Osteoblast (primary cell): ENCODE measurements at places on chromosomes 7 and 10. TPM values are rescaled to one million over a fixed set of nuclear protein-coding genes. Genes with fewer than 3 reads are reported as not detected.

DNA sequence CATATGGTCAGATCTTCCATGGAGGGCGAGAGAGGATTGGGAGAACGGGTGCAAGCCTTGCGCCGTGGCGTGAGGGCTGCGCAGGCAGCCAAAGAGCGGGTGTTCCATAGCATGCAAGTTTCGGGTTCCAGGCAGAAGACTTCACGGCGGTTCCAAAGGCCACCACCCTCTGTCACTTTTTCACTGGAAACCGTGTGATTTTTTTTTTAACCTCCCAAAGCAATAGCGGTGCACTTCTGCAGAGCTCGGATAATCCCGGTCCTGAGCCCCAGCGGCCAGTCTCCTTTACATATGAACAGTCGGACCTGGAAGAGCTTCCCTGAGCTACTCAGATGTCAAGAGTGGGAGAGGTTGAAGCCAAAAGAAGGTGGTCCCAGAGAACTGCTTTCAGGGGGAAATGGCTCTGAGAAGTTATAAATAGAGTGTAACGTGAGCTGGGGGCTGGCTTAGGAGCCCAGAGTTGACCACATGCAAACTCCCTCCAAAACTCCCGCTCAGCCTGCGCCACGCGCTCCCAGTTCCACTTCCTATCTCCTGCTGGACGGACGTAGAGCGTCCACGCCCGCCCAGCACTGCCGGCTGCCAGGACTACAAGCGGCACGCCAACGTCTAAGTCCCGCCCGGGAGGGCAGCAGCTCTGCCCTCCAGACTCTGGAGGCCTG, at the start of gene MEOX2:
MEOX2 (minus strand) TSS at position 389 of the 662 bp plus-strand sequence; CDS start at position 108, 281 bp downstream.
- DNase-seq = peak; percentile 92

- no peak for DNase-seq
Measured at GRCh38 chr7:11784769-11785536, 47.0 kb downstream of the THSD7A start.

DNA sequence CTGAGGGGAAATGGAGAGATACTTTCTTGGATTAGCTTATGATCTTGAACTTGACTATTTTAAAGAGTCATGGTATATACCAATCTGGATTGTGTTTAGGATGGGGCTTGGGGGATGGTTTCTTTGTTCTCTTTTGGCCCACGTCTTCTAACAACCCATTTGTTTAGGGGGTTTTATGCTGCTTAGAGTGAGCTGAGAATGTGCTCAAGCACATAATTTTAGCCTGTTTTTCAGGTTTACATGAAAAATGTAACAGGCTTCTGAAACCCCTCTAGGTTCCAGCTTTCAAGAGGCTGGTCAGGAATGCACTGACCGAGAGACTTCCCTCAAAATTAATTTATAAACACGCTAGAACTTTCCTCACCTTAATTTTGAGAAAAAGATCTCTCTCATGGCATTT, 94.3 kb downstream of the AUTS2 start:
- DNase-seq = peak; percentile 25

GRCh38 chr7:2273866-2274265, 31.8 kb downstream of the NUDT1 start:
- peak; percentile 48 for DNase-seq

- no peak for DNase-seq
Measured at GRCh38 chr7:42381161-42381560, 144.2 kb upstream of the GLI3 start.

- DNase-seq = peak; percentile 39
Measured at GRCh38 chr7:128379900-128380479, 18.5 kb upstream of the PRRT4 start.

GRCh38 chr10:28533571-28534304, 820 bp downstream of the WAC start:
- peak; percentile 93 for DNase-seq

- DNase-seq = no peak
Measured at GRCh38 chr7:120304674-120305073, 31.7 kb downstream of the KCND2 start.

DNA sequence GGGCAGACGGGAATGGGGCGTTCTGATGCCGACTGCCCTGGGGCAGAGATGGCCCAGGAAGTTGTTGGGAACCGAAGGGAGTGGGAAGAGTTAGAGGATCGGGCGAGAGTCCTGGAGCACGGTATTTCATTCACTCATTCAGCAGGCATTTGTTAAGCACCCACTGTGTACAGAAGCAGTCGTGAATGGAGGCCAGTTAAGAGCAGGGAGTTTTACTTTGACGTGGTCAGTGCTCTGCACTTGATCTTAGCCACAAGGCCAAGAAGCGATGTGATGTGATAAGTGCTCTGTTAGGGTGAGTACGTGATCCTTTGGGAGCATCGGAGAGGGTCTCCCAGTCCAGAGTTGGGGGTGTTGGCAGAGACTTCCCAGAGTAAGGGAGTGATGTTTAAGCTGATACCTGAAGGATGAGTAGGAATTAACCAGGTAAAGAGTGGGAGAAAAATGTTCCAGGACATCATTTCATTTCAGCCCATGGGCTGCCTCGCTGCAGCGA, 890 bp downstream of the ZFYVE27 start:
- DNase-seq = peak; percentile 58

DNA sequence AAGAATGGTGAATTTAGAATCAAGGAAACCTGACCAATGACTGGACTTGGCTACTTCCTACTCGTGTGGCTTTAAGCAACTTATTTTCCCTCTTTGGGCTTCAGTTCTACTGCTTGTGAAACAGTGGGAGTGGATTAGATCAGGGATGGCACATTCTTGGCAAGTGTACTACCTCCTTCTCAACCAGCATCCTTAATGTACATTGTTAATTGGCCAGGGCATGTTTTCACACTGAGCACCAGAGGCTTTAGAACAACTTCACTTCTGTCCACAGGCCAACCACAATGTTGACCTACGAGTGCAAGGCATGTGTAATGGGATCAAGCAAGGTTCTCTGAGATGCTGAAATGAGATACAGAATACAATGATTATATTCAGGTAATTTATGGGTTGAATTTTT, 315.3 kb downstream of the ADRA2A start:
- DNase-seq = no peak

GRCh38 chr7:92973293-92973731, 136.9 kb upstream of the CDK6 start:
- no peak for DNase-seq

- DNase-seq = no peak
Measured at GRCh38 chr10:12966067-12966466, 35.4 kb downstream of the CCDC3 start.

DNA sequence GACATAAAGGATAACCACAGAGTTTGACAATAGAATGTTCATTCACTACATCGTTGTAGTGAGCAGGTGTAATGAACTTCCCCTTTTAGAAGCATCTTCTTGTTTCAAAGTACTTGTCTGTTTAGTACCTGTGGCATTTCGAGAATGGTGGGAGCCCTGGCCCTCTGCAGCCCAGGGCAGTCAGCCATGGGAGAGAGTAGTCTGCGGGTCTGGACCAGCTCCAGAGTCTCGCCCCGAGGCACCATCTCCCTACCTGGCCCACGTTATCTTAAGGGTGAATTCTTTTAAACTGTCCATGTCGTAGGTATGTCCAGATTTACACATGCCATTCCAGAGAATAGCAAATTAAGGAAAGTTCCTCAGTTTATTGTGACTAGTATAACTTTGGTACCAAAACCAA, 99.7 kb downstream of the BMPR1A start:
- DNase-seq = no peak

GRCh38 chr10:3135006-3135405, 37.6 kb downstream of the PITRM1 start:
- peak; percentile 13 for DNase-seq

DNA sequence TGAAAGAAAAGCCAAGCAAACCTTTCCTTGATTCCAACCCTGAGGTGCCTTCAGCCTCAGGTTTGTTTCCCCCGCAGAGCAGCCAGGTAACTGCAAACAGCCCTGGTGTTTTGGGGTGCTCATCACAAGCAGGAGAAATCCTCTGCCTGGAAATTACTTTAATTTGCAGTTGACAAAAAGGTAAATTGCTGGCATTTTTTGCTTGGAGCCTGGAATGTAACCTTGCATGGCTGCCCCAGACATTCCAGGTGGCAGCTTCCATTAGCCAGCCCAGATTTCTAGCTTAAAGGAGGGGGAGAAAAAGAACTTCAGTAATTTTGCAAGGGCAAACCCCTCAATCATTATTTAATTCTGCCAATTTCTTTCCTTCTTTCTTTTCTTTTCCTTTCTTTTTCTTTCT, 194.4 kb downstream of the MYOF start:
- DNase-seq = no peak

GRCh38 chr10:48937796-48938195, 1.8 kb downstream of the LRRC18 start:
- DNase-seq = no peak

DNA sequence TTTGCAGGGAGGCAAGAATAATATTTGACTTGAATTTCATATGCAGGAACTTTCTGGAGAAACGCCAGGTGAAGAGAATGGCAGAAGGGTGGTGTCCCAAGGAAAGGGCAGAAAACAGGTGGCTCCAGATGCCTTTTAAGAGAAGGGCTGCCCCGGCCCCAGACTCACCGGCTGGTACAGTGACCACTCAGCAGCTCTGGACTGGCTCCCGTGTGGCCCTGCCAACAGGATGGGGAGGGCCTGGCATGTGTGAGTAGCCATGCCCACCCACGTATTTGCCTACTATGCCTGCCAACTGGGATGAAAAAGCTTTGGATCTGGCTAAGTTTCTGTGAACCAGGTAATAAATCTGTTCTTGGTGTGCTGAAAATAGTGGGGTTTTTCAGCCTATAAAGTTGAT, 159.5 kb downstream of the PRKAG2 start:
- peak; percentile 81 for DNase-seq

- DNase-seq = peak; percentile 65
Measured at GRCh38 chr7:35257251-35258124, 3.6 kb upstream of the TBX20 start.

- no peak for DNase-seq
Measured at GRCh38 chr7:51082096-51082840, 234.3 kb downstream of the COBL start.

GRCh38 chr7:12738665-12739064, 51.2 kb downstream of the ARL4A start:
- no peak for DNase-seq

GRCh38 chr10:14062528-14063260, 268.0 kb downstream of the FRMD4A start:
- no peak for DNase-seq

DNA sequence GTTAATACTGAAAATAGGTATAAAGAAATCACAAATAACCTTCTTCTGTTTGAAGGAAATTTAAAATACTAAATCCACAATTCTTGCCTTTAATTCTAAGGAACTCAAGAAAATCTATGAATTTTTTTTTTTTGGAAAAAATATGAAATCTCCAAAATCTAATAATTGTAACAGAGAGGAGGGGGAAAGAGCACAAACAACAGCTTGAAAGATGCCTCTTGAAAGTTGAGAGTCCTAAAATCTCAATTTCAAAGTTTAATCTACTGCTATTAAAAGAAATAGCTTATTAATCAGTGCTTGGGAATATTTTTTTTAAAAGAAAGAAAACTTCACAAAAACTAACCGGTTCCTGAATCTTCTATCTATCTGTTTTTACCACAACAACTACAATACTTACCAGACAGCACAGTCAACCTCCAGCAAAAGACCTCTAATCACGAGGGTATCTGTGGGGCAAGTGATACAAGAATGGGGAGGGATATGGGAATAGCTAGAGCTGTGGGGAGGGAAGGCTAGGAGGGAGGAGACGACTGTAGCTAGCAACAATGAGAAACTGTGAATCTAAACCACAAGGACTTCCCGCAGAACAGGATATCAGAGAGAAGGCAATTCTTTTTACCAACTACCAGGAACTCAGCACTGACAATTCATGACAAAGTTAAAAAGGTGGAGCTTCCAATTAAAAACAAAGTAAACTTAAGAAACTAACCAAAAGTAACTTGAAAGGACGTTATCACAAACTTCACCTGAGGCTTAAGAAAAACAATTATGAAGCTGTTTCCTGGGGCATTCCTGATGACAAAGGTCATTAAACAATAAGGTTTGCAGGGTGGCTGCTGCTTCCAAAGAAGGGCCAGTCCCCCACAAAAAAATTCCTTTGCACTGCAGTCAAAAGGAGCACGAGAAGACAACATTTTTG, at the start of gene USP54:
USP54 (minus strand) TSS at position 462 of the 919 bp plus-strand sequence. CDS start 15,684 bp downstream, outside the sequence.
- DNase-seq = peak; percentile 64

- DNase-seq = peak; percentile 6
Measured at GRCh38 chr7:102004848-102005247, 187.4 kb downstream of the CUX1 start.

- DNase-seq = no peak
Measured at GRCh38 chr10:131150126-131150525, 161.4 kb downstream of the TCERG1L start.

GRCh38 chr7:119908948-119909347, 364.0 kb upstream of the KCND2 start:
- DNase-seq = no peak

DNA sequence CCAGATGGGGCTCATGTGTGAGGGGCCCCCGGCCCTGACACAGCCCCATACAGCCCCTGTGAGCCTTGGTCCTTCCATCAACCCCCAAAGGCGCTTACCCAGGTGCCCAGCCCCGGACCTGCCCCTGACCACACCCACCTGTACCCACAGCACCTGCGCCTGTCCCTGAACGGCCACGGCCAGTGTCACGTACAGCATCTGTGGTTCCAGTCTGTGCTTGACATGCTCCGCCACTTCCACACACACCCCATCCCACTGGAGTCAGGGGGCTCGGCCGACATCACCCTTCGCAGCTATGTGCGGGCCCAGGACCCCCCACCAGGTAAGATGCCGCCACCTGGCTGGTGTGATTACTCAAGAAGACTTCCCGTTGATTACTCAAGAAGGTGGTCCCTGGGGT, 33.5 kb downstream of the SH2B2 start:
- DNase-seq = no peak

DNA sequence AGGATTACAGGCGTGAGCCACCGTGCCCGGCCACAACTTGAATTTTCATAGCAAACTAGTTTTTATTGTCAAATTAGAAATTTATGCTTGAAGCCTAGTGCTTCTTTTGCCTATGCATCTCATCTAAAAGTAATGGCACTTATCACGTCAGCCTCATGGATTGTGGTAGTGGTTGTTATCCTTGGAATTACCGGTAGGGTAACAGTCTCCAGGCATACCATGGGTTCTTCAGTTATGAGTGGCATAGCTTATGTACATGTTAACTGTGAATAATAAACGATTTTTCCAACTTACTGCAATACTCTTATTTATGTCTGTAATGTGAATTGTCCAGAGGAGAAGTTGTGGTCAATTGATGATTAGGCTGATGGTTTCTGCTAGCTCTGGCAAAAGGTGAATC, 63.1 kb downstream of the BMPR1A start:
- no peak for DNase-seq

The LRRC18 gene
- total RNA-seq = not detected in 2 replicates

The GLI3 gene
- 10.9 and 11.9 TPM in 2 replicates for total RNA-seq

The TMEM196 gene
- not detected in 2 replicates for total RNA-seq

The SRRM3 gene
- 0.29 and 0.36 TPM in 2 replicates for total RNA-seq

The GIMAP2 gene
- 8.8 and 9.4 TPM in 2 replicates for total RNA-seq

The NOD1 gene
- total RNA-seq = 7.6 and 7.7 TPM in 2 replicates

The AOAH gene
- under 0.01 TPM in 1 of 2 replicates, not detected in the other for total RNA-seq

The TFR2 gene
- under 0.01 and 0.29 TPM in 2 replicates for total RNA-seq

The BTBD16 gene
- not detected in 2 replicates for total RNA-seq

The CYP26A1 gene
- not detected in 2 replicates for total RNA-seq

The FFAR4 gene
- total RNA-seq = not detected in 2 replicates

The CYP17A1 gene
- under 0.01 TPM in 1 of 2 replicates, not detected in the other for total RNA-seq

The H2BK1 gene
- total RNA-seq = not detected in 2 replicates

The TSPAN33 gene
- total RNA-seq = under 0.01 and 0.36 TPM in 2 replicates

The GTF2IRD1 gene
- total RNA-seq = 15.9 and 18.6 TPM in 2 replicates
